ENCODE measurements at places on chromosomes 1 and 21. TPM values are rescaled to one million over a fixed set of nuclear protein-coding genes. Genes with fewer than 3 reads are reported as not detected.

ITGB2 gene
- total RNA-seq: 0.92 TPM

KRTAP21-2 gene
- total RNA-seq: not detected

TSTD1 gene
- 29.8 TPM for total RNA-seq

NPHS2 gene
- total RNA-seq: not detected

SEMA6C gene
- total RNA-seq: 1.2 TPM

TP73 gene
- total RNA-seq: 0.07 TPM

DR1 gene
- 52.7 TPM for total RNA-seq

KCNK1 gene
- total RNA-seq: 4.5 TPM

SLC5A9 gene
- total RNA-seq: not detected

CFHR1 gene
- 1.3 TPM for total RNA-seq

CYP2J2 gene
- 0.25 TPM for total RNA-seq

NOS1AP gene
- 0.02 TPM for total RNA-seq

TNNT2 gene
- total RNA-seq: not detected

ADGRL4 gene
- total RNA-seq: 0.09 TPM

COL16A1 gene
- 3.4 TPM for total RNA-seq

OR2T11 gene
- not detected for total RNA-seq

IRF6 gene
- 0.10 TPM for total RNA-seq

TCHH gene
- total RNA-seq: 0.03 TPM
